ENCODE measurements at places on chromosomes 11 and 22.

DNA sequence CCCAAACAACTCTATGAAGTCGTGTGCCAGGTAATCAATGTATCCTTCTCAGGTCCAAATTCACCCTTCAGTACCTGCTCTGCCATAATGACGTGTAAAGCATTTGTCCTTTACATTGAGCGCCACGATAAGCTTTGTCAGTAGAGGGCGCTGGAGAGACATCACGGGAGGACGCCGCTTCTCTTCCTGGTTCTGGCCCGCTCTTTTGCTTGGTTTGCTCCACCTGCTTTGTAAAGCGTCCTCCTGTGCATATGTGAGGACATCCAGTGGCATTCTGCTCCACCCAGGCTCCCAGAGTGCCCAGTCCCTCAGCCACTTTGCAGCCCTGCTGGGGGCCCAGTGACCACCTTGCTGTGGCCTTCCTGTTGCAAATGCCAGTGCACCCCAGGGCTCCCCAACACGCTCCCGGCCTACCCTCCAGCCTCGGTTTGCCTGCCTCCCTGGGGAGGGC is 61.1 kb downstream of the WT1 start:
- no peak for DNase-seq

DNA sequence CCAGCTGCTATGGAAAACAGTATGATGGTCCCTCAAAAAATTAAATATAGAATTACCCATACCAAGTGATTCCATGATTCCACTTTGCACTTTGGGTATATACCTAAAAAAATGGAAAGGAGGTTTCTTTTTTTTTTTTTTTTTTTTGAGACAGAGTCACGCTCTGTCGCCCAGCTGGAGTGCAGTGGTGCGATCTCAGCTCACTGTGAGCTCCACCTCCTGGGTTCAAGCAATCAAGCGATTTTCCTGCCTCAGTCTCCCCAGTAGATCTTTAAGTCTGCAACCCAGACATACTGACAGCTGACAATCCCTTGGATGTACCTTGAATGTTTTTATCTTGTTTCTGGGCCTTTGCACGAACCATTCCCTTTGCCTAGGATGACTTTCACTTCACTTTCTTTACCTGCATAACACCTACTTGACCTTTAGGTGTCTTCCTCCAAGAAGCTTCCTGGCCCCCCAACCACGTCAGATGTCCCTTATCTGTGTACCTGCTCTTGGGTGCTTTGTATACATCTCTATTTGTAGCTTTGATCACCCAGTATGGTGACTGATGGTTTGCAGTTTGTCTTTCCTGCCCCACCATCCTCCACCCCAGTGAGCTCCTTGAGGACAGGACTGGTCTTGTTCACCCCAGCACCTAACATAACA is 11.6 kb downstream of the UCP3 start:
- DNase-seq = no peak

DNA sequence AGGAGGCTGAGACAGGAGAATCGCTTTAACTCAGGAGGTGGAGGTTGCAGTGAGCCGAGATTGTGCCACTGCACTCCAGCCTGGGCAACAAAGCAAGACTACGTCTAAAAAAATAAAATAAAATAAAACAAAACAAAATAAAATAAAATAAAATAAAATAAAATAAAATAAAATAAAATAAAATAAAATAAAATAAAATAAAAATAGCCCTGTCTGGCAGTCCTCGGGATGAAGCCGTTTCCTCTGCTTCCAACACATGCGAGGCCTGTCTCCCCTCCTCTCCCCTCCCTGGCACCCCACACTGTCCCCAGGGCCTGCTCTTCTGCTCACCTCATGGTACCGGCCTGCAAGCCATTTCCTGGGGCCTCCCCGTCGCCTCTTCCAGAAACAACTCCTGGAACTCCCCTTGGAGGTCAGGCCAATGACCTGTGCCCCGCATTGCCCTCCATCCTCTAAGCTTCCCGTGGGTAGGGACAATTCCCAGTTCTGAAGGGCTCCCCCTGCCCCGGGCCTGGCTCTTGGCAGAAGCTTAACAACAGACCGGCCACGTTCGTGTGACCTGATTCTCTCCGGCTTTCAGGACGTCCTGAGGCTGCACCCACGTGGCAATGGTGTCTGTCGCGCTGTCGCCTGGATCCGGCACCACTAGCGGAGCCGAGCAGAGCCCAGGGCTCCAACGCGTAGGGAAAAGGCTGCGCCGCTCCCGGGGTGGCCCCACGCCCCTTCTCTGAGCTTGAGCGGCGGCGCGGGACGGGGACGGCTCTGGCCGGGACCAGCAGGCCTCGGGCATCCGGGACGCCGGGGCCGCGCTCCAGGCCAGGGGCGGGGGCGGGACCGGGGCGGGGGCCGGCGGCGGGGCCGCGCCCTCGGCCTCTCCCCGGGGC is 456 bp upstream of the PARVB start:
- DNase-seq = no peak

- DNase-seq = no peak
These were observed 8.1 kb downstream of the PC start for GRCh38 chr11:66950112-66950535.

DNA sequence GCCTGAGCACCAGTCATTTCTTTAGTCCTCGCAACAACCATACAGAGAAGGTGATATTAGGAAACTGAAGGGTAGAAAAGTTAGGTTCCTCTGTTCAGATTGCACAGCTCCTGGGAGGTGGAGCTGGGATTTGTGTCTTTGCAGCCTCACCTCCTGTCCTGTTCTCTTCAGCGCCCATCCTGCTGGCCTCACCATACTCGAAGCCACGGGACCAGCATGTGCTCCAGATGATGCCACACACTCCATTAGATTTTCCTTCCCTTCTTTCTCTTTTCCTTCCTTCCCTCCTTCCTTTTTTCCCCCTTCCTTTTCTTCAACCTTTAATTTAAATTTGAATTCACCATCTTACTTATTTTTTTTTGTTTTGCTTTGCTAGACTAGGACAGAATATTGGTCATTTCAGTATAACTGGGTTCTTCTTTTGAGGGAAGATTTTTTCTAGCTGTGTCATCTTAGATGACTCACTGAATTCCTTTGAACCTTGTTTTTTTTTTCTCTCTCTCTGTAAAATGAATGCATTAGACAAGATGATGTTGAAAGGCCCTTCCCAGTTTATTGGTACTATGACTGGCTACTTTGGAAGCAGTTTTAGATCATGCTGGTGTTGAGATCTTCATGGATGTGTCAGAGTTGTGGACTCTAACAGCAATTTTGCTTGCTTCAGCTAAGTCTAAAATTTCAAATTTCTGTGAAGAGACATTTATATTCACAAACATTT is 662.5 kb upstream of the TENM4 start:
- no peak for DNase-seq

DNA sequence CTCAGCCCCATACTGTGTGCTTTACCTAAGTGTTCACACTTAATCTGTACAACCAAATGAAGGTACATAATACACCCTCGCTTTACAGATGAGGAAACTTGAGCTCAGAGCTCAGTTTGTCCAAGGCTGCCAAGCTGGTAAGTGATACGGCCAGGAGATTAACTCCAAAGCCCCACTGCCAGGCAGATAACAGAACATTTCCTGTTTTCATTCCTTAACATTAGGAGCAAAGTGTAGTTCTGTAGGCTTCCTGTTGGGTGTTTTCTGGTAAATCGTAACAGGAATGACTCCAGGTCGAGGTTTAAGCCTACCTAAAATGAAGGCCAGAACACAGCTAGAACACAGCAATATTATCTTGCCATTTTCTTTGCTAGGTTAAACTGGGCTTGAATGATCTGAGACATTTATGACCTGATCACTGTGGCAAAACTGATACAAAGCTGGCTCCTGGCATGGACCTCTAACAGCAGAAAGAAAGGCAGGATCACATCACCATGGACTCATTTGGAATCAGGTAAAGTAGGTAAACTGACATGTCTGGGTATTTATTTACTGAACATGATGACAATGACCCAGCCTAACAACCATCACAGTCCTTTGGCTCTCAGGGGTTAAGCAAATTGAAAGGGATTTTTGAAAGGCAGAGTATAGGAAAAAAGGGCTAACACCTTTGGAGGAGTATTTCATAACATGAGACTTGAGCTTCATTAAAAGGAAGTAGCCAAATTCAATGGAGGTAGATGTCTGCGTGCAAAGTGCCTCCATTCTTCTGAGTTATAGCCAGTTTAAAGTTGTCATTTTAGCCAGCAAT is 3.9 kb upstream of the NUP50 start:
- DNase-seq = no peak

DNA sequence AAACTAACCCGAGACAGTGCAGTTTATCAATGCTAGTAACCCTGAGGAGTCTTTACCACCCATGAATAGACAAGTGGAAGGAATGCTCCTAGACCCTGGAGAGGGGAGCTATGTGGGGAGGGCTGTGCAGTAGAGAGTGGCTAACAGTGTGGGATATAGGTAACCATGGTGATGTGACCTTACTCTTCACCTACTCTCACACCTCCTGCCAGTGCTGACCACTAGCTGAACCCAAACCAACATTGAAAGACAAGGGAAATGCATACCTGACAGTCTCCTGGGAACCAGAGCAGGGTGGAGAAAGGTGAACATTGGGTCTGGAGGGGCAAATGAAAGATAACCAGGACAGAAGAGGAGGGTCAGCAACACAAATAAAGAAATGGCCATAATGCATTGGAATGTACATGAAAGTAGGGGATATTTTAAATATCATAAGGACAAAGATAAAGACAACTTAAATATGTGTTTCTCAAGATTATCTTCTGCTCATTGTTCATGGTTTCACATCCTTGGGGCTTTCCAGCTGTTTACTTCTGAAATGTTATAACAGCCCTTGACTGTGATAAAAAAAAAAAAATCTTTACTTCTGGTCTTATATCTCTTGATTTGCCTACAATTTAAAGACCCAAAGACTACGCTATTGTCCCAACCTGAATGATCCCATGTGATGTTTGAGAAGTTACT is 983.3 kb upstream of the TENM4 start:
- DNase-seq = no peak

- DNase-seq = no peak
These were observed 81.7 kb downstream of the MTNR1B start for GRCh38 chr11:93051186-93051585.

DNA sequence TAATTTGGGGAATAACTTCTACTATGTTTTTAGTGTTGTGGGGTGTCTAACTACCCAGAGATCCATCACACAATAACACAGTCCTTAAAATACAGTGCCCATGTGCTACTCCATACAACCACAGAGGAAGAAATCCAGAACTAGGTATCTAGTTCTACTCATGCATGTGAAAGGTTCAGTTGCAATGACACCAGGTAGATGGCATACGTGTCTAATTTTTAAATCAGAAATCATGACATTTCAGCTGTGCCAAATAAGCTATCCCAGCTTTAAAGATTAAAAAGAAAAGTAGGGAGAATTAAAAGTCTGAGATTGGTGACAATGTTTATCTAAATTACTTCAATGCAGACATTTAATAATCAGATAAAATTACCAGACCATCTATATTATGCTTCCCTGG is 122.2 kb downstream of the CD44 start:
- no peak for DNase-seq

GRCh38 chr11:81959341-81959740 is 774.3 kb downstream of the FAM181B start:
- no peak for DNase-seq

DNA sequence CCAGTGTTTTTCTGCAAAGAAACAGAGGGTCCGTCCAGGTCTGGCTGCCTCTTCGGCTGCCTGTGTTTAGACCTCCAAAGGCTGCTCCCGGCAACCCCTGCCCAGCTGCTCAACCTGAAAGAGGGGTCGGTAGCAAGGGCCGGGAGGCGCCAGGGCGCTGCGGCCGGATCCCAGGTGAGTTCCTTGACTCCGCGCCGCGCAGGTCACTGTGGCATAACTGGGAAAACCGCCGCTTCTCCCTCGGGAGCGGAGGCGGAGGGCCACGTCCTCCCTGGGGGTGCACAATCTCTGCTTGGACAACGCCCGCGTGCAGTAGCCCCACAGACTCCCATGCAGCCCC is 1.0 kb upstream of the BRSK2 start:
- DNase-seq = peak; percentile 15

GRCh38 chr11:73530109-73530508 is 67.8 kb downstream of the FAM168A start:
- no peak for DNase-seq

All from NCI-H1092 treated with DMSO at 0.1 percent for 48 hours (cell line).